ENCODE measurements at places on chromosomes 7 and 10. TPM values are rescaled to one million over a fixed set of nuclear protein-coding genes. Genes with fewer than 3 reads are reported as not detected.

The PTPRE gene
- total RNA-seq: 0.56 TPM

The GPR15LG gene
- total RNA-seq: not detected

The TSPAN33 gene
- total RNA-seq: 0.36 TPM

The MINDY3 gene
- total RNA-seq: 14.5 TPM

The SYCE1 gene
- total RNA-seq: not detected

The BAG3 gene
- total RNA-seq: 5.4 TPM

The PALD1 gene
- total RNA-seq: under 0.01 TPM

The ZC3HAV1L gene
- total RNA-seq: 4.7 TPM

The ITGB8 gene
- 10.8 TPM for total RNA-seq

The NACAD gene
- total RNA-seq: 0.56 TPM

The TMEM139 gene
- not detected for total RNA-seq

The RASA4B gene
- 1.8 TPM for total RNA-seq

The CALD1 gene
- 532 TPM for total RNA-seq

The PSD gene
- total RNA-seq: 2.0 TPM

The CLDN3 gene
- not detected for total RNA-seq

The PRR15 gene
- not detected for total RNA-seq

The MUC12 gene
- total RNA-seq: not detected

The VIPR2 gene
- total RNA-seq: not detected

The MYO1G gene
- under 0.01 TPM for total RNA-seq

The SORCS1 gene
- not detected for total RNA-seq

The HOXA3 gene
- total RNA-seq: 0.90 TPM

The ZNF800 gene
- 13.1 TPM for total RNA-seq

The MYL7 gene
- total RNA-seq: not detected

The PLXNA4 gene
- total RNA-seq: under 0.01 TPM

The TMEM273 gene
- not detected for total RNA-seq

The GNG11 gene
- 6.1 TPM for total RNA-seq

The NKX2-3 gene
- total RNA-seq: not detected

The DGKB gene
- under 0.01 TPM for total RNA-seq

The KAZALD1 gene
- total RNA-seq: 8.1 TPM

The GRM8 gene
- total RNA-seq: not detected

The PIP gene
- total RNA-seq: not detected

The TEX47 gene
- total RNA-seq: not detected

The SEMA3A gene
- total RNA-seq: 187 TPM

The CXCL12 gene
- total RNA-seq: 15.8 TPM

The PODXL gene
- total RNA-seq: 1.4 TPM

The PNLIPRP1 gene
- total RNA-seq: not detected

The SCIN gene
- total RNA-seq: not detected

The PRPF18 gene
- 10.0 TPM for total RNA-seq

The IFIT1 gene
- 7.5 TPM for total RNA-seq

The XRCC2 gene
- total RNA-seq: 5.6 TPM

The GPRIN2 gene
- total RNA-seq: not detected

The TUBB8 gene
- total RNA-seq: not detected

The OPALIN gene
- not detected for total RNA-seq

The SORCS3 gene
- total RNA-seq: not detected

The SFRP5 gene
- total RNA-seq: not detected

The SLC29A3 gene
- total RNA-seq: 0.72 TPM

The NME8 gene
- not detected for total RNA-seq

The DENND2A gene
- total RNA-seq: 7.8 TPM

The INA gene
- 6.4 TPM for total RNA-seq

The PAX2 gene
- total RNA-seq: not detected

The CCDC136 gene
- 8.3 TPM for total RNA-seq

The THNSL1 gene
- total RNA-seq: 3.6 TPM
